ENCODE measurements at places on chromosomes 13 and 19.

DNA sequence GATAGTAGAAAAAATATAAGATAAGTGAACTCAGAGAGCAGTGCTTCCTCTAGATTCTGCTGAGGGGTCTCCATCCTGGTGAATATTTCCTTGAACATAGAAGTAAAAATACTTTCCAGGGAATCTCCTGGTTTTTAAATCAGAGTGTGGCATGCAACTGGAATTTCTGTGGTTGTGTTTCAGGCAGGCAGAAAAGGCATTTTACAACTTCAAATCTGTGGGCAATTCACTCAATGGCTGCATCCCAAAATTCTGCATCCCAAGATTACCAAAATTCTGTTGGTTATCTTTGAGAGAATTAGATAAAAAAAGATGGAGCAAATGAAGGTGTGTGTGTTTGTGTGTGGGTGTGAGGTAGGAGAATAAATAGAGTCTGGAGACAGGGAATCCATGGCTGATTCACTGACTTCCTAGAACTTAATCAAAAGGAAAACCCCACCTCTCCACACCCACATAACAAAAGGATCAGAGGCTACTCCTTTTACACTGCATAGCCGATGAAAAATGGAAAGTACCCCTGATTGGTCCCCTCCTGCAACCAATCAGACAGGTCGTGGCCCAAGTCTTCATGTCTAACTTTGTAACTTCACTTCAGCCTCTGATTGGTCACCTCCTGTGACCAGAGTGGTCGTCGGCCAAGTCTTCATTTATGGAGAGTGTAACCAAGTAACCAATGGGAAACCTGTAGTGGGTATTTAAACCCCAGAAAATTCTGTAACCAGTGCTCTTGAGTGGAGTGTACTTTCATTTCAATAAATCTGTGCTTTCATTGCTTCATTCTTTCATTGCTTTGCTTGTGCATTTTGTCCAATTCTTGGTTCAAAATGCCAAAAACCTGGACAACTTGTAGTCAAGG lies 112.8 kb downstream of the DLEU7 start:
- DNase-seq, result no peak

GRCh38 chr19:10669246-10669645 lies 15.1 kb downstream of the ILF3 start:
- no peak for DNase-seq

DNA sequence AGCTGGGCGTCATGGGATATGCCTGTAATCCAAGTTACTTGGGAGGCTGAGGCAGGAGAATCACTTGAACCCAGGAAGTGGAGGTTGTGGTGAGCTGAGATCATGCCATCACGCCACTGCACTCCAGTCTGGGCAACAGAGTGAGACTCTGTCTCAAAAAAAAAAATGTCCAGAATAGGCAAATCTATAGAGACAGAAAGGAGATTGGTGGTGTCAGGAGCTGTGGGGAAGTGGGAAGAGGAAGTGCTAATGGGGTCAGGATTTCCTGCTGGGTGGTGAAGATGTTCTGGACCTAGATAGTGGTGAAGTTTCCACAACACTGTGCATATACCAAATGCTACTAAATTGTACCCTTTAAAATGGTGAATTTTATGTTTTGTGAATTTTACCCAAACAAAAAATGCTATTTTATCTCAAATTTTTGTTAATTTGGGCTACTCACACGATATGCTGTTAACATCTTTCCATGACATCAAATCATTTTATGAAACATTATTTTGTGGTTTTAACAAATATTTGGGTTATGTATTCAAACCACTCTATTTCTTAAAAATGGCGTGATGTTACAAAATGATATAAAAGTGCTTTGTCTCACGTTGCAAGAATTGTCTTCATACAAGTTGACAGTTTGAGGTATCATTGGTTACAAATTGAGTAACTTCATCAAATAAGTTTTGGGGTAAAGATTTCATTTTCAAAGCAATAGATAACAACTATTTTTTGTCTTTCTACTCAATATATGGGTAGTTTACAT lies 7.4 kb upstream of the CYP4F3 start:
- DNase-seq, result no peak

GRCh38 chr13:33108620-33109019 lies 92.4 kb downstream of the KL start:
- DNase-seq, result no peak

DNA sequence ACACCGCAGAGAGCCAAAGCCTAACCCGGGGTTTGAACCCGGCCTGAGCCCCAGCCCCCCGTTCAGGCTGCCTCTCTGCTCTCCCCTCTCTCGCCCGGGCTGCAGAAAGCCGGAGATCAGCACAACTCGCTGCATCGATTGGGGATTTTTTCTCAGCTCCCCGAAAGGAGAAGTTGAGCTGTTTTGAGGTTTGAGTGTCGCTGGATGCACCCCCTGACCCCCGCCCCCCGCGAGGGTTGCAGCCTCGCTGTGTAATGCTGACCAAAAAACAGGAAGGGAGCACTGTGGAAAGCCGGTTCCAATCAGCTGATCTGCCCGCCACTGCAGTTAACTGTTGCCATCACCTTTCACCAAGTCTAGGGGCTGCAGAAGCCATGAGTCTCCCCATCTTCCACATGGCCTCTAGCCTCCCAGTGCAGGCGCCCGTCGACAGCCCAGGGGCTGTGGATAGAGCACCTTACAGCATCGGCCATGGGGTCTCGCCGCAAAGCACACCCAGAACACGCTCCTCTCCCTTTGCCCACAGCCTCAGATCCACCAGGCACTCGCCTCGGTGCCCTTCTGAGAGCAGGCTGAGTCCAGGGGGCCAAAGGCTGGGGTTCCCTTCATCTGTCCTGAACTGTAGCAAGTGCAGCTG lies 34.5 kb downstream of the MYO9B start:
- DNase-seq, result no peak

GRCh38 chr19:1465191-1466016 lies 13.6 kb downstream of the C19orf25 start:
- DNase-seq, result no peak

DNA sequence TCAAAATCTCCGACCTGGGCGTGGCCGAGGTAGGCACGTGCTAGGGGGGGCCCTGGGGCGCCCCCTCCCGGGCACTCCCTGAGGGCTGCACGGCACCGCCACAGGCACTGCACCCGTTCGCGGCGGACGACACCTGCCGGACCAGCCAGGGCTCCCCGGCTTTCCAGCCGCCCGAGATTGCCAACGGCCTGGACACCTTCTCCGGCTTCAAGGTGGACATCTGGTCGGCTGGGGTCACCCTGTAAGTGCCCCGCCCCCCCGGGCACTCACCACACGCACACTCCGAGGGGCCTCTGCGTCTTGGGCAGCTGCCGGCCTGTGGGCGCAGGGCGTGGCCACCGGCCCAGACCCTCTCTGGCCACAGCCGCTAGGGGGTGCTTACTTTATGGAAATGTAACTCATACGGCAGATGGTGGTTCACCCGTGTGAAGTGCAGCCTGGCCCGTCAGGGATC lies 14.9 kb downstream of the STK11 start:
- no peak for DNase-seq

DNA sequence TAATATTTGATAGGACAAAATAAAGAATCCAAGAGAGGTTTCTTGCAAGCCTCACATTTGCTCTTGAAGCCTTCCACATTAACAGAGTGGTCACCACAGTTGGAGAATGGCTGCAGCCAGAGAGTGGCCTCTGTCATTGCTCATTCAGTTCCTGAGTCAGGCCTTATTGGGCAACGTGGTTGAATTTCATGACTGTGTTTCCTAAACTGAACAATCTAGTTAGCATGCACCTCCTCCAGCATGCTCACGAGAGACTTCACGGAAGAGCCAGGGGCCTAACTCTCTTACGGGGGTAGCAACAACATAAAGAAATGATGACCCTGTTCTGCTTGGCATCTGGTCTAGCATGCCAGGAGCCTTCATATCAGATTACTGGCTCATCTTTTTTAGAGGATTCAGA lies 9.6 kb upstream of the UBL3 start:
- no peak for DNase-seq

Measured in NCI-H2107 (cell line).